ENCODE measurements at places on chromosomes 3 and 15. TPM values are rescaled to one million over a fixed set of nuclear protein-coding genes. Genes with fewer than 3 reads are reported as not detected.

DNA sequence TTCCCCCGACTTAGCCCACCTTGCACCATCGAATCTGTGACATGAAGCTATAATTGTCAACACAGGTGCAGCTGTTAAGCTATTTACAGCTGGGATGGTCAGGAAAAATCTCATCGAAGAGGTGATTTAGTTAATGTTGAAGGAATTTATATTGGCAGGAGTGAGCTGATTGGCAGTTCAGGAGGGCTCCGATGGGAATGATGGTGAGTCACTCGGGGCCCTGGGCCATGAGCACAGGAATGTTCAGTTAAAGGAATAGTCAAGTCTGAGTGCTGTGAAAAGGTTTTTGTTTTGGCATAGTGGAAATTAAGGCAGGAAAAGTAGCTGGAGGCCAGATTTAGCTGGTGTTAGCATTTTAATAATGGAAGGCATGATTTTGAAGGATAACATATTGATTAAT lies 95.7 kb downstream of the OXSM start:
- DNase-seq: no peak

GRCh38 chr3:72791161-72791560 lies 57.1 kb downstream of the SHQ1 start:
- no peak for DNase-seq

- peak; percentile 58 for DNase-seq
These were observed 21.4 kb downstream of the CCDC13 start for GRCh38 chr3:42751609-42752008.

DNA sequence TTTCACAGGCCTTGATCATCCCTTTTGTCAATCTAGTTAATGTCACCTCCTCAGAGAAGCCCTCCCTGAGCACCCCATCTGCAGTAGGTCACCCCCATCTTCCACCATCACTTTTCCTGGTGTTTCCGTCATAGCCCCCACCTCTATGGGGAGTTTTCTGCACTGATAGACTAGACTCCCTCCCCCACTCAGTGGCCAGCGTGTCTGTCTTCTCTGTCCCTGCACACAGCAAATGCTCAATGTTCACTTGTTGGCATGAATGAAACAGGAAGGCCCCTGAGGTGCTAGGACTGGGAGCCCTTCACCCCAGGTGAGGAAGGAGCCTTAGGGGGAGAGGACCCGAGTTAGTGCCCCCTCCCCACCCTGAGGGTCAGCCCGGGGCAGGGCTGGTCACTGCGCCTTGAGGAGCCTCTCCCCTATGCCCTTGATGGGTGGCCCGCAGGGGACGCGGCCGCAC lies 15.8 kb upstream of the FANCD2 start:
- DNase-seq: no peak

DNA sequence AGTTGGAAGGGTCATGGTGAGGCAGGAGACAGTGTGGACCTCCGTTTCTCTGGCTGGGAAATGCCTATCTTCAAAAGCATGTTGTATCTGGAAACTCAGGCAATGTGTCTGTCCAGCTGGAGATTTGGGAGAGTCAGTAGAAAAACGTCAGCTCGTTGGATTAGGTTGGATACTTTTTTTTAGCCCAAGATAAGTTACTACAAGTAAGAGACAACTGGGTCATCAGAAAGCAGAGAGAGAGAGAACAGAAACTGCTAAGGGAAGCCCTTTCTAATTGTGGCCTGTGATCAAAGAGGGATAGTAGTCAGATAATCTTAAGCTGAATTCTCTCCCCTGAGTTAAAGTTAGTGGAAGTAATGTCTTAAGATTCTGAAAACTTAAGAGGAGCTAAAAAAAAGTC lies 78.9 kb upstream of the ZNF280D start:
- DNase-seq: no peak

DNA sequence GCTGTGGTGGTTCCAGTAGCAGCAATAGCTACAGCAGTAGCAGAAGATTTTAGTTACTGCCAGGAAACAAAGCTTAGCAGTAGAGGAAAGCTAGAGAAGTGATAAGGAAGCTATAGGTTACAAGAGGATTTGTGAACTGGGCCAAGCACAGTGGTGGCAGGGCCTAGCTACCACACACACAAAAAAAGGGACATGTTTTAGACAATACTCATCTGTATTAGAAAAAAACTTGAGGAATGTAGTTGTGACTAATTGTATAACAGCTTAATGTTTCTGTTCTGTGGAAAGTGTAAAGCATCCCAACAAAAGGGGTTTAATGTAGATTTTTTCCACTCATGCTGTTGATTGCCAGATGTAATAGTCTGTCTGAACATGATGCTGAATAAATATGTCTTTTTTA lies 29.9 kb upstream of the PFN2 start:
- no peak for DNase-seq

DNA sequence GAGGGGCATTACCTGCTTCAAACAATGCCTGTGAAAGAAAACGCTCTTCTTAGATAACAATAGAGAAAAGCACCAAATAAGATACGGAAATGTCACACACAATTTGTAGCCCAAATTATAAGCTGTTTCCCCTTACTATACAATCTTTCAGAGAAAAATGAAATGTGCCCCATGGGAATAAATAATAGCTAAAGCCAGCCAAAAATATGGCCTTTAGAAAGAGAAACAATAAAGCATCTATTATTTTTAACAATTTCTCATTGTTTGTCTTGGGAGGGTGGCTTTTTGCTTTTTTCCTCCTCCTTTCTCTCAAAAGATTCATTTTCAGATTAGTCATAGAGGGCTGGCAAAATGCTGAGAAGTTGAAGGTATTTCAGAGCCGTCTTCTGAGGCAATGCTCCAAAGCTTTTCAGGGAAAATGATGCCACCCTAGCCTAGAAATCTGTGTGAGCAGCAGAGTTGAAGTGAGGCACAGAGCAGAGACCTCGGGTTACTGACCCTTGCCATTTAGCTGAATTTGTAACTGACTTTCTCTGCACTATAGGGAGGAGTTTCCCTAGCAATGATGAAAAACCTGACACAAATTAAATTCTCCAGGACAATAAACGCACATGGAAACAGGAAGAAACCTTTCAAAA lies 86.3 kb upstream of the PRICKLE2 start:
- DNase-seq: no peak

DNA sequence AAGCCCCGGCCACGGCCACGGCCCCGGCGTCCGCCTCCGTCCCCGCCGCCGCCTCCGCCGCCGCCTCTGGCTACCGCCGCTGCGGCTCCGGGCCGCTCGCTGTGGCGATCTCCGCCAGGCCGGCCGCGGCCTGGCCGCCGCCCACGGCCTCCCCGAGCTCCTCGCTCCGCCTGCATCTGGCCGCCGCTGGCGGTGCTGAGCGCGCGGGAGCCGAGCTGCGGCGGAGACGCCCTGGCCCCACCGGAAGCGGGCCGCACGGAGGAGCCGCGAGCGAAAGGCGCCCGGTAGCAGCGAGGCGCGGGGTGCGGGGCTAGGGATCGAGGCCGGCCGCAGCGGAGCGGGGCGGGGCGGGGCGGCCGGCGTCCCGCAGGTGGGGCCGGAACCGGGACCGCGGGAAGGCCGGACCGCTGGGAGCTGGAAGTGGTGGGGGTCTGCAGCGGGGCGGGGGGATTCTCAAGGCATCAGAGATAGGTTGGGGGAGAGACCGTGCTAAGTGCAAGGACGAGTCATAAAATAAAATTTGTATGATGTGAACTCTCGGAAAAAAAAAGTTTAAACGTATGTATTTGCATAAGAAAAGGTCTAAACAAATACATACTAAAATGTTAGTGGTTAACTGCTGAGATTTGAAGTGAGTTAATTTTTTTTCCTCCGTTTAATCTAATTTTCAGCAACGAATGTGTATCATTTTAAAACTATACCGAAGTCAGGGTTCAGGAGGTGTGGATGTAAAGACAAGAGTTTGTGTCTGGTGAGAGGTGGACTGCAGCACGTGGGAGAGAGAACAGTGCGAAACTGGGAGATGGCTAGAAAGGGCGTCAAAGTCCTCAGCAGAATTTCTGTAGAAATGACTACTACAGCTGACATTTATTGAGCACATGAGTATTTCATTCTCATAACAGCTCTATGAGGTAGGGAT lies at the start of gene AVEN:
AVEN (minus strand) TSS at position 334 of the 919 bp plus-strand sequence; CDS start at position 176, 158 bp downstream.
- peak; percentile 66 for DNase-seq

DNA sequence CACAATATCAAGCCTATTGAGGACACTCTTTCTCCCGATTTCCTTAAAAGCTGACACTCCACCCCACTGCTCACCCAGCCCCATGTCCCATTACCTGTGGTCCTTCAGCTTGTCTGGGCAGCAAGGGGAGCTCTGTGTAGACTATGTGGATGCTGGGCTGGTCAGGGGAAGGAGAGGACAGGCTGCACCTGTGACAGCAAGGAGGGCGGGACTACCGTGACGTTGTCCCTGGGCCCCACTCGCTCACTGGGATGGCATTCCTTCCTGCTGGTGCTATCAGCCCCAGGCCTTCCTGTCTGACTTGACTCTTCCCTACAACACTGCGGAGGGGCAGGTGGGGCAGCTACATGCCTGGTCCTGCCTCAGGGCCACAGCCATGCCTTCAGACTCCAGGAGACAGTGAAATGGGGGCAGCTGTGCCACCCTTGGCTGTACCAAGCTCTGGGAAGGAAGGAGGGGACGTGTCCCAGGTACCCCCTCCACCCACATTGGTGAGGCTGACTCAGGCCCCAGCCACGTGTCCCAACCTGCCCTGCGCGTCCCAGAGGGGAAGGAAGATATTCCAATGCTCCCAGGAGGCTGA lies at the start of gene TMEM40:
TMEM40 (minus strand) TSS at position 163 of the 583 bp plus-strand sequence. CDS start 9,427 bp downstream, outside the sequence.
- DNase-seq: no peak

DNA sequence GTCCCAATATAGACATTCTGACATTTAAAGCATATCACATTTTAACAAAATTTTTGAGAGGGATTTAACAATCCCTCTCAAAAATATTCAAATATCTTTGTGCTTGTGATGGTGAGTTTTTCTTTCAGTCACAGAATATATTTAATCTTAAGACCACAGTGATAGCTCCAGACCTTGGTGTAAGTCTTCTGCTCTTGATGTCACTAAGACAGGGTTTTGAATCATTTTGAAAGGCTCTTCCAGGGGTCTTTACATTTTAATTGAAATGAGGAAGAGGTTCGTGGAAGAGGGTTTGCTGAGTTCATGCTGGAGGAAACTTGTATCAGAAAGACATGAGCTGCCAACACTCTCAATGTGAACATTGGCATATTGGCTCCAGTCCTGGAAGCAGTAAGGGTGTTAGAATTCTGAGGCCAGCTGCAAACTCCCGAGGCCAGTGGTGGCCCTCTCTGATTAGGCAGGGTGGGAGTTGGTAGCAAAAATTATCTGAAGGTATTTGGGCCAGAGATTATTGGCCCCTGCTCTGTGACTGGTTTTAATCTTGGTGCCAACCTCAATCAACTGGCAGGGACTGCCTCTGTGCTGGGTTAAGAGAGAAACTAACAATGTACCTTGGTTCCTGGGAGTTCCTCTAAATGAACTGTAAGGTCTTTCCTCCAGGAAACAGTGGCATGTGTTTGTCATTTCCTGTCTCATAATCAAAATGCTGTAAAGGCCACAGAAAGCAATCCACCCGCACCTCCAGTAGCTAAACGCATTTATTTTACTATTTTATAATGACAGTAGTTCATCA lies 5.3 kb downstream of the POU1F1 start:
- no peak for DNase-seq

- peak; percentile 30 for DNase-seq
These were observed 918 bp downstream of the PRSS50 start for GRCh38 chr3:46716461-46717441.

Gene ILDR1
- not detected for total RNA-seq

Gene LIPH
- not detected for total RNA-seq

Gene HRG
- total RNA-seq: not detected

Measured in sigmoid colon (tissue), 7 donors.